Fibroblast of mammary gland (primary cell): ENCODE measurements at places on chromosomes 2 and 18.
A peak's percentile ranks its signal among the peaks of the same experiment; 100 is the strongest.

GRCh38 chr18:61929881-61930640 is 37.3 kb upstream of the RNF152 start:
- DNase-seq: no peak

- DNase-seq: no peak
These were observed 113.1 kb downstream of the CYP26B1 start for GRCh38 chr2:72034353-72035095.

GRCh38 chr18:57748770-57749603 is 54.1 kb downstream of the ATP8B1 start:
- DNase-seq: peak; percentile 55

DNA sequence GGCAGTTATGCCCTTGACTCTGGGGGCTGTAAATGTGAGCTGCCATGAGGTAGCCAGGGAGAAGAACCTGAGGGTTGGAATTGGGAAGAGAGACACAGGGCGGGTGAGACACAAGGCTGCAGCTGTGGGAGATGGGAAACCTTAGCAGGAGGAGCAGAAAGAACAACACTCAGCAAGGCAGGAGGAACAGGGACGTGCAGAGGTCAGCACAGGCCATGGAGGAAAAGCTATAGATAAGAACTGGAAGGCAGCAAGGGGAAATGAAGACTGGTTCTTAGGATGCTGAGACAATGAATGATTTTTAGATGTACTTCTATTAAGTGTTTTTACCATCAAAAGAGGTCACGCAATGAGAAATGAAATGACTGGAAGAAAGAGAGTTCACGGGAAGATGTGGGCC is 80.2 kb downstream of the USP40 start:
- DNase-seq: no peak

- DNase-seq: no peak
These were observed 264.1 kb downstream of the TRIB2 start for GRCh38 chr2:12980817-12981216.

- no peak for DNase-seq
These were observed 408.6 kb downstream of the GALR1 start for GRCh38 chr18:77658299-77658662.

GRCh38 chr2:62536873-62537547 is 31.0 kb upstream of the TMEM17 start:
- no peak for DNase-seq

DNA sequence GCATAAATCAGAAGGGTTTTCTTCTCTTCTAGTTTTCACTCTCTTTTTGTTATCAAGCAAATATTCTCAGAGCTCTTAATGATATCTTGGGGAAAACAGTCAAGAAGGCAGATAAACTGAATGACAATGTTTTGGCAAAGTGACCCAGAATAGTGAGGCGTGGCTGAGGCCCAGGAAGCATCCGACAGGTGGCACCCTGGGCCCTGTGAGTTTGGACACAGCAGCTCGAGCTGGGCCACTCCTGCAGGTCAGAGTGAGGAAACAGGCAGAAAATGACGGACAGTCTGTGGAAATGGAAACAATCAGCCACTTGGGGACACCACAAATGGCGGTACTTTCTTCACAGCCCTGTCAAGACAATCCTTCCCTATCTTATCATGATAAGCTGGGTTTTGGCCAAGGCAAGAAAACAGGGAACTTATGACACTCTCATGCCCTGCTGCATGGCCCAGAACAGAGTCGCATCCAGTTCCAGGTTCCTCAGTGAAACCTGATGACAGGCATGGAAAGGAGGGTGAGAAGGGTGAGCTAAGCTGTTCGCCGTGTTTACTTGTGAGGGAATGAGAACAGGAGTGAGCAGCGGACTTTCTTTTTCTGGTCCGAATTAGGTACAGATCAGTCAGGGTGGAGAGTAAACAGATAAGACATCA is 32.1 kb downstream of the MRPL44 start:
- DNase-seq: no peak

DNA sequence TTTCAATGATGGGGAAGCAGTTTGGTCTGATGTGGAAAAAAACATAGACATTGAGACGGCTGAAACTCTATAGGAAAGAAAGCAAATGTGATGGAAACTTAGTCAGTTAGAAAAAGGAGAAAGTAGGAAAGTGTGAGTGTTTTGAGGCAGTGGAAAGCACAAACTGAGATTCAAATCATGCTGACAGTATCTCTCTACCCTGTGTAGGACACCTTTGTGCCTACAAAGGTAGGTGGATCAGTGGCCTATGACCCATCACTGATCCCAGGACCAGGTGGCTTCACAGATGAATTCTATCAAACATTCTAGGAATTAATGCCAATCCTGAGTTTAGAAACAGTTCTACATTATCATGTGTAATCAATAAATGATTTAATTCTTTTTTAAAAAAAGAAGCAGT is 57.1 kb downstream of the CD226 start:
- no peak for DNase-seq

DNA sequence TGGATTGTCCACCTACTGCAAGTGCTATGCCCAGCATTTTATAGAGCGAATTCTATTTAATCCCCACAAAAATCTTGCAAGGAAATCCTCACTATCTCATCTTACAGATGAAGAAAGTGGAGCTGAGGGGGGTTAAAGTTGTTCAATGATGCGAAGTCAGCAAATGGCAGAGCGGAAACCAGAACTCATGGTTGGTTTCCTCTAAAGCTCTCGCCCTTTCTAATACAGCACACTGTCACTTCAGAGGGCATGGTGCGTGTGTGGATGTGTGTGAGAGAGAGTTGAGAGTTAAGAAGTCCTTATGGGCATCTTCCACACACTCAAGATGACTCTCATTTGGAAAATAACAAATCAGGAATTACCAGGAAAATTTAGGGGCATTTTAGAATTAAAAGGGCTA is 78.4 kb downstream of the TGFA start:
- no peak for DNase-seq

GRCh38 chr2:19256121-19256601 is 102.3 kb downstream of the OSR1 start:
- DNase-seq: peak; percentile 99

GRCh38 chr2:84435345-84436025 is 23.6 kb downstream of the SUCLG1 start:
- DNase-seq: peak; percentile 48

GRCh38 chr2:177972782-177973181 is 99.8 kb downstream of the PDE11A start:
- DNase-seq: no peak

- DNase-seq: no peak
These were observed 31.8 kb downstream of the HDAC4 start for GRCh38 chr2:239368906-239369552.

GRCh38 chr2:218398437-218399390 is 954 bp upstream of the CTDSP1 start:
- DNase-seq: peak; percentile 48

- DNase-seq: no peak
These were observed 22.1 kb downstream of the TGFA start for GRCh38 chr2:70531419-70532086.

DNA sequence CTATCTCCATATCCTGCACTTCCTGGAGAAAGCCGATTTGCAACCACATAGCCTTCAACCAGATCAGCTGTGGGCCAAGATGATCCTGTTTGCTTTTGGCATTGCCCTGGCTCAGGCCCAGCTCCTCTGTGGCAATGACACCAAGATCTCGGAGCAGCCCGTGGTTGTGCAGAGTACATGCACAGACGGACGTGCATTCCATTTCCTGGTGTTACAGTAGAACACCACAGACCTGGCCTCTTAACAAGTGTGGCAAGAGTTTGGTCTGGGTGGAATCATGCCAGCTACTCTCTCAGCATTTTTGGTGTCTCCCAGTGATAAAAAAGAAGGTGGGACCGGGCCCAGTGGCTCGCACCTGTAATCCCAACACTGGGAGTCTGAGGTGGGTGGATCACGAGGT is 20.0 kb downstream of the MALT1 start:
- DNase-seq: no peak

DNA sequence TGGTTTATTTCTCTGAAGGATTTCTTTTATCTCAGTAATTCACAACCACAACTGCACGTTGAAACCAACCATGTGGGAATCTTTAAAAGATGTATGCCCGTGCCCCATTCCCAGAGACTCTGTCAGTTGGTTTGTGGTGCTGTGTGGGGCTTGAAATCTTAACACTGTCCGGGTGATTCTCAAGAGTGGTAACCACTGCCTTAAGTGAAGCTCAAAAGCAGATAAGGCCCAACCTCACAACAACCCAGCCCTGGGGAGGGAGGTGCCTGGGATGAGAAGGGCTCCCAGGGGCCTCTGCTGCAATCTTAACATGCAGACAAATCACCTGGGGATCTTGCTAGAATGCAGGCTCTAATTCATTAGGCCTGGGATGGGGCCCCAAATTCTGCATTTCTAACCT is 13.4 kb downstream of the AOX1 start:
- DNase-seq: no peak

DNA sequence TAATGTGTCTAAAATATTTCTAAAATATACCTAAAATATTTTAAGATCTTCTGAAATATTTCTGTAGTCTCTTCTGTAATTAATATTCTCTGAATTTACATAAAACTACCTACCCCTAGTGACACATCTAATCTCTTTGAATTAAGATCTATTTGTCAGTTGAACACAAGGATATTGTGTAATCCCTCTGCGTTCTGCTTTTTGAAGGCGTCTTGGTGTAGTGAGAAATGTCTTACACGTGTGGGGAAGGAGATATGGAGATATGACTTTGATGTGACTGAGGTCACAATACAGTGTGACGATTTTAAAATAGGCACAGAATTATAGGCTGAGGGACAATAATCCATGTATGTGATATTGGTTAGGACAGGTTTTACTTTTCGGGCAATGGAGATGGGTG is 79.8 kb downstream of the DOK6 start:
- DNase-seq: no peak

GRCh38 chr2:222538535-222538934 is 114.2 kb downstream of the SGPP2 start:
- no peak for DNase-seq

DNA sequence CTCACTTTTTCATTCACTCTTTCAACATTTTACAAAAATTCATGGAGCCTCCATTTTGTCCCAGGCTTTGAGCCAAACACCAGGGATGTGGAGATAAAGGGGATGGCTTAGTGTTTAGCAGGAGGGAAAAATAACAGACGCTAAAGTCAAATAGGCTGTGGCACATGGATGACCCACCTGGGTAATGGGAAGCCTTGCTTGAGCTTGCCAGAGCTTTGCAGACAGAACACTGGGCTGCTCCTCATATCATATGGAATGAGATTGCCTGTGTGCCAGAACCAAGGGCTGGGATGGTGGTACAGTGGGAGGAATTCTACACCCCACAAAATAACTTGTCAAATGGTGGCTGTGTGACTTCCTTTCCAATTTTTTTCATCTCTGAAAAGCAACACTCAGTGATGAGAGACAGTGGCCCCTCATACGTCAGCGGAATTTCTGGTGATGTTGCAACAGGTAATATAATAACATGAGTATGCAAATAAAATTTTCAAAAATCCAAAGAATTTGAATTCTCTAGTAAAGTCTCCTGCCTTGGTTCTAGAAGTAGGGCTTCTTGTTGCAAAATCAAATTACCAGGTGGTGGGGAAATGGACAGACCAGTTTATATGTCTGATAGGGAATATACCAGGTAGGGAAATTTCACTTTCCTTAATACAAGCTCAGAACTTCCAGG is 252.9 kb downstream of the CLIP4 start:
- DNase-seq: no peak

- peak; percentile 9 for DNase-seq
These were observed 66.2 kb upstream of the DLX2 start for GRCh38 chr2:172168917-172169346.

DNA sequence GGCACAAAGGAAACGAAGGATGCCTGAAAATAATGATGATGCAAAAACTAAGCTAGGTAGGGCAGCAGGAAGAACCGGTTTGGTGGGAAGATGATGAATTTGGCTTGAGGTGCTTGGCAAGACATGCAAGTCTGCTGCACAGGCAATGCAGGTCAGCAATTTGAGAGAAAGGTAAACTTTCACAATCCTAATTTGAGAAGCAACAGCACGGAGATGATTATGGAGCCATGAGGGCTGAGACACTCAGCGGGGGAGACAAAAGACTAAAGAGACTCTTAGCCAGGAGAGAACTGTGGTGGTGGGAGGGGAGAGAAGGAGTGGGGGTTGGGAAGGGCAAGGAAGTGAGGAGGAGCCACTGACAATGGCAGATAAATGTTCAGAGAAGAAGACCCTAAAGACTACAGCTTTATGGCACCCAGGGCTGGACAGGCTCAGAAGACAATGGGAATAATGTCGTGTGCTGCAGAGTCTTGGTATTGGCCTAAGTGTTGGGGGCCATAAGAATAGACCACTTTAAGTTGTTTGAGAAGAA is 19.4 kb upstream of the RNF149 start:
- no peak for DNase-seq

- peak; percentile 59 for DNase-seq
These were observed 646 bp downstream of the PHLPP1 start for GRCh38 chr18:62715759-62716615.

- no peak for DNase-seq
These were observed 40.8 kb upstream of the SCLY start for GRCh38 chr2:238019962-238020361.

GRCh38 chr18:79905389-79905911 is 46.0 kb downstream of the SLC66A2 start:
- DNase-seq: peak; percentile 36

- DNase-seq: peak; percentile 58
These were observed 25.0 kb downstream of the DCDC2C start for GRCh38 chr2:3728104-3729054.

DNA sequence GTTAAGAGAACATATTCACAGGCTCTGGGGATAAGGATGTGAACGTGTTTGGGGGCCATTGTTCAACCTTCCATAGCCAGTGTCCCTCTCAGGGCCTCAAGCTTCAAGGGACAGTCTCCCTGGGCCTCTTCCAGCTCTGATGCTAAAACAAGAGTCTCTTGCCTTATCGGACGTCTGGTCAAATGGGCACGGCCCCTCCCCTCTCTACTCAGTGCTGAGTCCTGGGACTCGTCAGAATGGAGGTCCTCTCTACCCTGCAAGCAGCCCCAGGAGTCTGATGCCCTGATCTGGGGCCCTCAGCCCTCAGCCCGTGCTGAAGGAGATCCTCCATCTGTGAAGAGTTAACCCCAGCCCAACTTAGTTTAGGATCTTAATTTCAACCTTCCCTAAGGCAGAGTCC is 198.2 kb downstream of the ZFP36L2 start:
- no peak for DNase-seq

- peak; percentile 15 for DNase-seq
These were observed 2.0 kb downstream of the LYPD6B start for GRCh38 chr2:149040451-149040850.

DNA sequence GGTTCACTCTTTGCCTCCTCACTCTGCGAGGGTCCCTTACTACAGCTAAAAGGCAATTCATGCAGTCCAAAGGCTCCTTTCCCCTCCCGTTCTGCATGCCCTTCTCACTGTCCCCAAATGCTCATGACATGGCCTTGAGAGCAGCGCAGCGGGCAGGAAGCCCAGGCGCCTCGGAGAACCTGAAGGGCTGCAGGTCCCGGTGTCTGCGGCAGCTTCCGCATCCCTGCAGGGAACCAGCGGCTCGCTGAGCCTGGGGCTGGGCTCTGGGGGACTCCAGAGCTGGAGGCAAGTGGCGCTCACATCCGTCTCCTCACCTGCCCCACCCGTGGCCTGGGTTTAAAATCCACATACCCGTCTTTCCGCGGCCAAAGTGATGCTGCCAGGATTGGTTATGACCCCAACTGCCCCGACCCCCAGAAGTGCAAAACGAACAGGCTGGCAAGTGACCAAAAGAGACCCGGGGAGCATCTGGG is 462 bp upstream of the CIDEA start:
- no peak for DNase-seq
